ENCODE measurements at places on chromosomes 2 and 18.

DNA sequence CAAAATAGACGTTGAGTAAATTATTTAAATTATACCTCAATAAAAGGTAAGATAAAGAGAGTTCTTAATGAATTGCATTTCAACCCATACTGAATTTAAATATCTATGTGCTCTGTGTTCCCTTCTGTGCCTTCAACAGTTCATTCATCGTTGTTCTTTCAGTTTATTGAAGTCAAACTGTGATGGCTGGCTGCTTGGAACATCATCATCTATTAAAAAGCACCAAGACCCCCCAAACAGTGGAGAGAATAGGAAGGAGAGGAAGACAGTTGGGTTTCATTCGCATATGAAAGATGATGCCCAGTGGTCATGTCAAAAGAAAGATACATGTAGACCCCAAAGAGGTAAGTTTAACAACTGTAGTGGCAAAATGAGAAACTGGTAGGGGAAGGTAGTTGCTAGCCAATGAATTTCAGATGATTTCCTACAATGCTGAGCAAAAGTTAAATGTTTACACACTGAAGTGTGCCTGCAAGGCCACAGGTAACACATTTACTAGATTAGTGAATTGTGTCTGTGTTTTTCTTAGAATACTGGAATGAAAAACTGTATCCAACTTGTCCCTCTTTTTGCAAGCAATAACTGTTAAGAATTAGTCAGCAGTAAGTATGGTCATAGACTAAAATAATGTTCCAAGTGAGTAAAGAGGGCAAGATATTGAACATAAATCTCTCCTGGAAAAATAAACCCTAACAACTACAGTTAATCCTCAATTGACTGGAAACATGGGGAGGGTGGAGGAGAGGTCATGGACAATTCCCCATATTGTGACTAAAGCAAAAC lies 331.3 kb downstream of the KIAA1328 start:
- no peak for DNase-seq

GRCh38 chr18:6975084-6975483 lies 142.5 kb downstream of the LAMA1 start:
- no peak for DNase-seq

DNA sequence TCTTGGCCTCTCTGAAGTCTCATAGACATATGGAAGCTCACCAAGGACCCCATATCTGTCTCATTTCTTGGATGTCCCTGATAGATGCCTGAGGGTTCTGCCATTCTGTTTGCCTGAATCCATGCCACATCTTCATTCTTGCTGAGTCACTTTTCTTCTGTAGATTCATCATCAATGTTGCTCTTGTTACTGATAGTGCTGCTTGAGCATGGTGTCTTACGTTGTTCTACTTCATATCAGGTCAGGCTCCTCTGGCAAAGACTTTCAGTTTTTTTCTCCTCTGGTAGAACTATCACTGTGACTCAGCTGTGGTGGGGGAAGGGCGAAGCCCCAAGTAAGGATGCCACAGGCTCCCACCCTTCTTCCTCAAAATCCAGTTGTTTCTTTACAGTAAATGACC lies 885.2 kb downstream of the DCDC2C start:
- no peak for DNase-seq

DNA sequence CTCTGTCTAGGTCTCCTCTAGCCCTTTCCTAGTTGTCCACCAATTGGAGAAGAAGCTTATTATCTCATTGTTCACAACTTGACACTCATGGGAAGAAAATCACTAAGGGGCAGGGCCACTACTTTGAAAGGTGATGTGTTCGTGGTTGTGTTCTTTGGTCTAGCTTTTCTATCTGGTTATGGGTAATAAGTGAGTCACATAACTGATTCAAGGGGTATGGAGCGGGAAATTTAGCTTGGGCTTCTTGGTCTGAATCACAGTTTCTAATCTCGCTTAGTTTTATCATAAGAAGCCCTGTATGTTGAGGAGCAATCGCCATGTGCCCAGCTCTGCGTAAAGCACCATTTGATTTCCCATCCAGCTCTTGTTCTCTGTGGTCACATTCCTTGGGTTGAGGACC lies 18.7 kb upstream of the DYTN start:
- DNase-seq: no peak

GRCh38 chr2:71070294-71071093 lies 2.0 kb downstream of the NAGK start:
- DNase-seq: no peak

DNA sequence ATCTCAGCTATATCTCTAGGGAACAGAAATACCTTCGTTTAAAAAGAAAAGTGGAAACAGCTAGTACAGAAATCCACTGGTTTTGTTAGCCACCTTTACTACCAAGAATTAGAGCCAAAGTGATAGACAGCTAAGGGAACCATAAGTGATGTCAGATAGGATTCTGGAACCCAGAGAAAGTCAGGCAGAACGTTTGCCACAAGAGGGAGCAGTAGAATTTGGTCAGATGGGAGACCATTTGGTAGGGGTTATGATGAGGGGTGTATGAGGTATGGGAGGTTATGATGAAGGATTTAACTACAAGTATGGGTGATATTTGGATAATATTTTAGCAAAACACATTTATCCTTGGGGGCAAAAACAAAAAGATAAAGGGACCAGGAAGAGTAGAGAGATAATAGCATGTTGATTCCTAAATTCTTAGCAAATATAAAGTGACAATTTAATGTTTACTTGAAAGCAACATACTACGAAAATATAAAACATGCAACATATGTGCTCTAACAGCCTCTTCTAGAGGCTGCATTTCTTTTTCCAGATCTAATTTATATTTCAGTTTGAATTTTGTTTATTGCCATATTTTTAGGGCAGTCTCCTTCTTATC lies 3.3 kb downstream of the SLC8A1 start:
- no peak for DNase-seq

GRCh38 chr2:205390866-205391265 lies 291.4 kb upstream of the NRP2 start:
- no peak for DNase-seq

Measured in GOT3 (cell line).